ENCODE measurements at places on chromosomes 1 and 21.

GRCh38 chr1:7348580-7348979 is 422.5 kb upstream of the VAMP3 start:
- no peak for DNase-seq

- no peak for DNase-seq
Observed at GRCh38 chr1:241841691-241842090, 6.3 kb upstream of the EXO1 start.

DNA sequence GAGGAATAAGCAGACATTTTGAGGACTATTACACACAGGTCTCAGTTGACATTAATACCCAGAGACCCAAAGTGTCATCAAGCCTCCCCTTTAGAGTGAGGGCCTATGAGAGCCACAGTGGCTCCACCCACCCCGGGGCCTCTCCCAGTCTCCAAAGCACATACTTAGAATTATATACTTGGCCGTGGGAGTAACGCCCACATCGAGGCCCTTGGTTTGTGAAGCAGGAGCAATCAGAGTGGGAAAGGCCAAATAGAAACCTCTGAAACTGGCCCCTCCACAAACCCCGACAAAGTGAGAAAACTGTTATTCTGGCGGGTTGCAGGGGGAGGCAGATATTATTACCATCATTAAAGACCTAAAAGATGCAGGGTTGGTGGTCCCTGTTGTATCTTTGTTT is 7.0 kb upstream of the DESI2 start:
- no peak for DNase-seq

- DNase-seq: no peak
Observed at GRCh38 chr1:203442821-203443220, 32.8 kb upstream of the PRELP start.

All from MG63 (cell line).